ENCODE measurements at places on chromosomes 3 and 15. TPM values are rescaled to one million over a fixed set of nuclear protein-coding genes. Genes with fewer than 3 reads are reported as not detected.

Gene FETUB
- not detected for total RNA-seq

Gene CAMK2N2
- 0.29 TPM for total RNA-seq

Gene GUCA1C
- total RNA-seq = not detected

Gene TM6SF1
- 1.6 TPM for total RNA-seq

Gene EFCC1
- total RNA-seq = not detected

Gene CYP19A1
- not detected for total RNA-seq

Gene ALPK3
- total RNA-seq = 0.24 TPM

Gene UPK1B
- not detected for total RNA-seq

Gene NOX5
- not detected for total RNA-seq

Gene CASR
- total RNA-seq = not detected

Gene FBXO40
- total RNA-seq = not detected
